ENCODE measurements at places on chromosomes 3 and 15.

DNA sequence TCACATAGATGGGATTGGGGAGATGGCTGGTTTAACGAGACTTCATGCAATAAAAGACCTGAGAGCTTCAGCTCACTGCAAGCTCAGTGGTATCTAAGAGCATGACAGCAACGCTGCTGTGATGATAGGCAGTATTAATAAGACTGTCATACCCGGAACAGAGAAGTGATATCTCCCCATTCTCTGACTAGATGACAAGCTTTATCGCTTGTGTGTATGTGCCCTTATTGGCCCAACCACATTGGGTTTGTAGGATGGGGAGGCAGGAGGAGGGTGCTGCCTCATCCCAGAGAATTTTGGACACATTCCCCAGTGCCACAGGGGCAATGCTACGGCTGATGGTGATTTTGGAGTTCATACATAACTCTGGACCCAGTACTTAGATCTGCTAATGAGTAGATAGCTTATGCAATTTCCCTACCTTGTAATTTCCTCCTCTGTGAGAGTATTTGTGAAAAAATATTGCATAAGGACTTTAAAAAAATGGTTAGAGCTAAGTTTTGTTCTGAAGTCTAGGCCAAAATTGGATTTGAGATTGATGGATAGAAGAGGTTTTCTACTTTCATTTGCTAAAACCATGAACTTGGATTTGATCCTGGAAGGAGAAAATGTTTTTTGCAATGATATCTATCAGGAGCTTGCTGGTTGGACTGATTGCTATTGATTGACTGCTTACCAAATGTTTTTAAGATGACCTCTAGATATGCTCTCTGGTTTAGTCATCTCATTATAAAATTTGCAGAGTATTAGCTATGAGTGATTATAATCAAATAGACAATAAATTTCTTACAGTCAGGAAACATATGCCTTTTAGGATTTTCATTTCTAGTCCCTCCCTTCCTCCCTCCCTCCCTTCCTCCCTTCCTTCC, 14.0 kb upstream of the TMEM212 start:
- DNase-seq: no peak

DNA sequence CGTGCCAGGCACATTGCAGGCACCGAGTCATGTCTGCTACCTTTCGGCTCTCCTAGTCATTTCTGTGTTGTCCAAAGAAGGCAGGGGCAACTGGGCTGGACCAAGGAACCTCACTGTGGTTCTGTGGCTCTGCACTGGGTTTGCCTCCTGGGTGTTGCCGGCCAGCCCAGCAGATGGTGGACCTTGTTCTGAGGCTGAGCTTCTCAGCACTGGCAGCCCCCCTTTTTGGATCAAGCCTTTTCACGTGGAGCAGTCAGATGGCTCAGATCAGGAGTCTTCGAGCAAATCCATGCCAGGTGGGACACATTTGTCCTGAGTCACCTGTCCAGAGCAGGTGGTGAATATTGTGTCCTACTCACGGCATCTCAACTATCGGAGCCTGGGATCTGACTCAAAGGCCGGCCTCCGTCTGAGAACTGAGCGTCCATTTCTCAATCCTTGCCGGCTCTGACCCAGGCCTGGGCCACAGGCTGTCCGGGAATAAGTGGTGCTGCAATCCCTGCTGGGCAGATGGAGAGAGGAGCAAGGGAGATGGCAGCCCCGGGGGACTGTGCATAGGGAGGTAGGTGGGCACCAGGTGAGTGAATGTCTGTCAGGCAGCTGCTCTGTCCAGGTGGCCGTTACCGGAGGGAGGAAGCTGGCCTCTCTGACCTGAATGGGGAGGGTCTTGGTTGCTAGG, at the start of gene IL16:
Gene IL16, plus strand, starts transcription at position 304 of the 679 bp plus-strand sequence. CDS start 28,521 bp downstream, outside the sequence.
- no peak for DNase-seq

DNA sequence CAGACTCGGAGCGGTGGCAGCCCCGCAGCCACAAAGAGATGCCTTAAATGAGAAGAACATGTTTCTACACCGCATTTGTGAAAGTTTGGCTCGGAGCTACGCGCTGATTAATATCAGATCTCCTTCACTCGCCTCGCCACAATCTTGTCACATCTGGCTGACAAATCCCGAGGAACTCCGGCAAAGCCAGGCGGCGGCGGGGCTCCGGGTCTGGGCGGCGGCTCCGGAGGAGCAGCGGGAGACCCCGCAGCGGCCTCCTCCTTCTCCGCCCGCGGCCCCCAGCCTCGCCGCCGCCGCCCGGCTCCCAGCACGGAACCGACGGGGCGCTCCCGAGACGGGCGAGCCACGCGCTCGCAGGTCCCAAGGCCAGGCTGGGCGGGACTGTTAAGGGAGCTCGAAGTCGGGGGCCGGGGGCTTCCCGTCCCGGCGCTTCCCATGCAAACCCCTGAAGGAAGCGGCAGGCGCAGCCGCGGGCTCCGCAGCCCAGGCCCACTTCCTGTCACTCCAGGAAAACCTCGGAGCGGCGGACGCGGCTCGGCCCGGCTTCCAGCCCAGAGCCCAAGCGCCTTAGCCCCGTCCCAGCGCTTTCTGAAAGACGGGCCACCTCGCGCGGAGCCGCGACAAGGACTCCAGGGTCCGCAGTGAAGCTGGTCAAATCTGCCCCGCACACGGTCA, 1.2 kb downstream of the BNC1 start:
- no peak for DNase-seq

DNA sequence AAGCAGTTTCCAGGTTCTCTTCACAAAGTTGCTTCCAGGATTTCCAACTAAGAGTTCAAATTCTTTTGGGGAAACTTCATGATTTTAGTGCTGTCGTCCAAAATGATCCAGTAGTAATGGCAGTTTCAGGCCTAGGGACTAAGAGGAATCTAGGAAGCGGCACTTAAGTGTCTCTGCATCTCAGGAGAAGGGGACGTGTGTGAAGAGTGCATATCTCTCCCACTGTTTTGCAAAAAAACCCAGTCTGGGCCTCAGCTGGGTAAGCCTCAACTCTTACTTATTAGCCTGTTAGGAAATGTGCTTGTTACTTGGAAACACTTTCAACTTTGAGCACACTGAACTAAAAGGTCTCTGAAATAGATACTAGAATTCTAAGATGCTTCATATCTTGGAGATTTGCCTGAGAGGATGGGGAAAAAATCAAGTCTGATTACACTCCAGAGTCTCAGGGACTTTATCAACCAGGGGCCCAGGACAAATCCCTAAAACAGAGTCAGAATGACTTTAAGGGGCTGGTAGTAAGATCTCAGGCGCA, 81.8 kb downstream of the WDR76 start:
- no peak for DNase-seq

DNA sequence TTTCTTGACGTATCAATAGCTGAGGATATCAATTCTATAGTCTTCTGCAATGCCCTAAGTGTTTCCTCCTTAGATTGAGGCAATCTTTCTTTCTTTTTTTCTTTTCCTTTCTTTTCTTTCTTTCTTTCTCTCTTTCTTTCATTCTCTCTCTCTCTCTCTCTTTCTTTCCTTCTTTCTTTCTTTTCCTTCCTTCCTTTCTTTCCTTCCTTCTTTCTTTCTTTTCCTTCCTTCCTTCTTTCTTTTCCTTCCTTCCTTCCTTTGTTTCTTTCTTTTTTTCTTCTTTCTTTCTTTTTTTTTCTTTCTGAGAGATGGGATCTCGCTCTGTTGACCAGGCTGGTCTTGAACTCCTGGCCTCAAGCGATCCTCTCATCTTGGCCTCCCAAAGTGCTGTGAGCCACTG, 10.0 kb upstream of the DNAAF4 start:
- no peak for DNase-seq

GRCh38 chr3:148008591-148008990, 599.4 kb downstream of the ZIC1 start:
- no peak for DNase-seq

GRCh38 chr3:23246651-23247050, 43.5 kb downstream of the UBE2E2 start:
- no peak for DNase-seq

GRCh38 chr3:115160295-115160694, 13.2 kb upstream of the ZBTB20 start:
- DNase-seq: no peak

DNA sequence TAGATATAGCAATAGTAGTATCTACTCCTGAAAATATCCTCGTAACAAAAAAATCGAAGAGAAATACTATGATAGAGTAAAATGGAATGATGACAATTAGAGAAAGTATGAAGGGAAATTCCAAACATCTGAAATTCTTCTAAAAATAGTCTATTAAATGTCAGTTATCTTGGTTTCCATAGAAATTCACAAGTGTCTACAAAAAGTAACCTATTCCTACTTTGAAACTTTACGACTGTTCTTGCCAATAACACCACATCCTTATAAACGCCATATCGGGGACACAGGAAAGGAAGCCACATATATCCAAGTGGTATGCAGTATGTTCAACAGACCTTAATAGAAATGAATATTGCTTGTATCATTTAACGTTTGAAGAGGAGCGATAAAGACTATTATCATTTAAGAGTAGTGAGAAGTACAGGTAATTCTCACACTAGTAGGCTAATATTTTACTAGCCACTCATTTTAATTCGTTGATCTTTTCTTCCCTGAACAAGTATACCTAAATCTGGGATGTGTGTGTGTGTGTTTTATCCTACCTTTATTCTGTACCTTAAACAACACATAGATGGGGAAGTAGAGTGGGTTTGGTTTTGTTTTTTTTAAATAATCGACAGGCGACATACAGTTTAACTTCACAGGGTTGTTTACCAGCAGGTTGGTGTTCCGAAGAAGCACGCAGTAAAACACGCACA, 1.2 kb downstream of the GPR176 start:
- no peak for DNase-seq

DNA sequence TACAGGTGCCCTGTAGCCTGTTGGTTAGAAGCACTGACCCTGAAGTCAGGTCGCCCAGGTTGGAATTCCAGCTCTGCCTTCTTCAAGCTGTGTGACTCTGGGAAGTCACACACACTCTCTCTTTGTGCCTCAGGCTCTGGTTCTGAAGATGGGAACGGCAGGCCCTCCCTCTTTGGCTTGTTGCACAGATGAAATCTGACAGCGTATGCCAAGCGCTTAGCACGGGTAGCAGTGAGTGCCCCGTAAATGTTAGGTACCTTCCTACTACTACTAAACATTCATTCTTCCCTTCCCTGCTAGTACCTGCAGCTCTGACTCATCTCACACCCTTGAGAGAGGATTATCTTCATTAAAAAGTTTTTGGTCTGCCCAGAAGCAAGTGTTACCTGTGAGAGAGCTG, 139.0 kb downstream of the PGPEP1L start:
- DNase-seq: no peak

DNA sequence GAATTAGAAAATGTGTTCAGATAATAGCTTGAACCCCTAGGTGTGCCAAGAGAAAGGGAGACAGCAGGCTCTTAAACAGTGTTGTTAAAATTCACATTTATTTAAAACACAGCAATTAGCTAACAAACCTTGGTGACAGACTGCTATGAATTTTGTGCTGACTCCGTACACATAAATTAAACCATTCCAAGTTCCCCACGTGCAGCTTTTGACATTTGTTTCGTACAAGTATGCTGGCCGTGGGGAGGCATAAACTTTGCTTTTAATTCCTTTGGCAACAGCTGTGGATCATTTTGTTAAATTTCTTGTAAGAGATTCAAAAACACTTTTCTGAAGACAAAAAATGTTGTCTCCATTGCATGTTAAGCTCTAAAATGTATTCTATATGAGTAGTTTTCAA, 465.3 kb downstream of the FGF12 start:
- no peak for DNase-seq

DNA sequence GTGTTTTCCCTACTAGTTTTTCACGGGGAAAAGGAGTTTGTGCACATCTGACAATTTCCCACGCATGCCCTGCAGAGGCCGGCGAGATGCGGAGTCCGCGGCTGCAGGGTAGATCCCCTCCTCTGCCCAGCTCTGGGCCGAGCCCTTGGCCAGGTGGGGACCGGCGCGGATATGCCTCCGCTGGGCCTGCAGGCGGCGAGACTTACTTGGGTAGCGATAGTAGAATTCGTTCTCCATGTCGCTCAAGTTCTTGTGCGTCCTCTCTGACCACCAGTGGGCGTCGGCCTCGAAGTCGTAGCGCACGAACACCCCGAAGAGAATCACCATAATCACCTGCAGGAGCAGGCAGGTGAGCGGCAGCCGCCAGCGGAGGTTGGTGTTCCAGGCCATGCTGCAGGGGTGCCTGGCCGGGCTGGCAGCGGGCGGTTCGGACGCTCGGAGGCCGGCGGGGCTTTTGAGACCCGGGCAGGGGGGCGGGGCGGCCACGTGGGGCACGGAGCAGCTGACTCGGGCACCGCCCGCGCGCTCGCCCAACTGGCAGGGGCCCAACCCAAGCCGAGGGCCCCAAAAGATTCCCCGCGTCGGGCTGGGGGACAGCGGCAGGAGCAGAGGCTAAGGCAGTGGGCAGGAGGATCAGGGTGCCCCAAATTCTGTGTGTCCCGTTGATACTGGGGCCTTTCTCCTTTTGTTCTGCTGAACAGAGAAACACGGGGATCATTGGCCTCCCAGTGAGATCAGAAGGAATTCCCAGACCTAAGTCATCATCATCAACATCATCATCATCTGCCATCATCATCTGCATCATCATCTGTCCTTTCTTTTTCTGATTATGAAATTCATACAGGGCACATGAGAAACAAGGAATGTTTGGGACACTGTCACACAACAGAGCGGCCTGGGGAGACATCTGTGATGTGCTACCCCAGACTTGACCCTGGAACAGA, at the start of gene RHCG:
Gene RHCG, minus strand, starts transcription at position 429 of the 944 bp plus-strand sequence. Its CDS starts 39 bp downstream, at position 390.
- no peak for DNase-seq

DNA sequence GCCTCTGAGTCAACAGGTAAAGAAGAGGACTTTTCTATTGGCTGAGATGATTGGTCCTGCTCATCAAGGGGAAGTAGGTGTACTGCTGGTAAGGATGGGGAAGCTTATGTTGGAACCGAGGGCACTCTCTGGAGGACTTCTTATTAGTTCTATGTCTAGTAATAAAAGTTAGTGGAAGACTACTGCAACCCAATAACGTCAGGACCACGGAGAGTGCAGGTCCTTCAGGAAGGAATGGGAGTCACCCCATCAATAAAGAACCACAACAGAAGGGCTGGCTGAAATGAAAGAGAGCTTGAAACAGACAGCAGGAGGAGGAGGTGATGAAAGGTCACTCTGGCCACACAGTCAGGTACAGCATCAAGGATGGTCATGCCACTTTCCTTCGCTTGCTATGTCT, 68.8 kb upstream of the PRR23E start:
- no peak for DNase-seq

DNA sequence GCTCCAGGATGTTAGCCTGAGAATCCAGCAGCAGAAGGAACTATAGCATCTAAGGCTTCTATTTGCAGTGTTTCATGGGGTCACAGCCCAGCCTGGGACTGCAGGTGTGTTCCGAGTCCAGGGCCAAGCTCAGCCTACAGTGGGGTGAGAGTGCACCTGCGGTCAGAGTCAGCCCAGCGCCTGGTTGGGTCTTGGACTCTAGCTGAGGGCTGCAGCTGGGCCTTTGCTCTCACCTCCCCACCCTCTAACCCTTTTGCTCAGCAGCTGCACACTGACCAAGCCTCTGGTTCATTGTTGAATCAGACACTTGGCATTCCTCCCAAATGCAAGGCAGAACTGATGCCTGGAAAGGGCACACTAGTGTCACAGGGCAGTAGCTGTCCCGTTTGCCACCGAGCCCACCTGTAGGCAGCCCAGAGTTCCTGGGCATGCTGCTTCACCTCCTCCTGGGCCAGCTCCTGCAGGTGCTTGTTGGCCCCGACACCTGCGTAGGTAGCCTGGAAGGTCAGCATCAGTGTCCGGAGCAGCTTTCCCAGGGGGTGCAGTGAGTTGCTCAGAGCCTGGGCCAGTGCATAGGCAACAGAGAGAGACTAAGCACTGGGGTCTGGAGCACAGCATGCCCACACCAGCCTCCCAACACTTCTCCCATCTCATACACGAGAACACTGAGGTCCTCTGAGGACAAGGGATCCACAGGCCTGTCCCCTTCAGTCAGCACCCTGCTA, 17.5 kb downstream of the ALS2CL start:
- DNase-seq: no peak

GRCh38 chr15:92914103-92914499, 14.0 kb downstream of the CHD2 start:
- DNase-seq: no peak

GRCh38 chr15:31573759-31574158, 247.1 kb downstream of the KLF13 start:
- DNase-seq: no peak

All from stimulated activated CD4-positive, alpha-beta T cell treated with anti-CD3 and anti-CD28 coated beads, Interleukin-1b, Interleukin-23, amount 100 ng/mL, for 24 hours (primary cell).